ENCODE measurements at places on chromosomes 1 and 21.

DNA sequence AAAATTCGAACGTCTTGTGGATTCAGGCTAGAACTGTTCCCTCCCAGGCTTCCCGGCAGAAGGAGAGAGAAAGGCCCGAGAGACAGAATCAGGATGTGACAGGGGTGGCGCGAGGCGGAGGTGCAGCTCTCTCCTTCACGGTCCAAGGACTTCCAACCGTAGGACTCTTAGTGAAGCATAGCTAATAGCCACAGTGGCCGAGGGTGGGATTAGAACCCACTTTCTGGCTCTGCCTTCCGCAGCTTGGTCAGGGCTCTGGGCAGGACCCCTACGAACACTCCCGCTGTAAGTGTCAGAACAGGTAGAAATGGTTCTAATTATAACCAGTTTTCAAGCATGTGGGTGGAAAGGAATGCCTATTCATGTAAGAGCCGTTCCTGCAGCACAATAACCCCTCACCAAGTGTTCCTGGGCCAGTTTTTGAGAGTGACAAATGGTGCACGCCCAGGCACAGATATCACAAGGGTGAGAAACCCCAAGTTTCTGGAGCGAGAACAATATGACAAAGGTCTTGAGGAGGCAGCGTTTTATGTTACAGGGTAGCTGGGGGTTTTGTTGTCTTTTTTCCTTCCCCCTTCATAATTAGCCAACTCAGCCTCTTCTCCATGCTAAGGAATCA is 86.4 kb downstream of the SYF2 start:
- no peak for DNase-seq

- no peak for DNase-seq
Observed at GRCh38 chr1:30662291-30662840, 61.0 kb downstream of the MATN1 start.

DNA sequence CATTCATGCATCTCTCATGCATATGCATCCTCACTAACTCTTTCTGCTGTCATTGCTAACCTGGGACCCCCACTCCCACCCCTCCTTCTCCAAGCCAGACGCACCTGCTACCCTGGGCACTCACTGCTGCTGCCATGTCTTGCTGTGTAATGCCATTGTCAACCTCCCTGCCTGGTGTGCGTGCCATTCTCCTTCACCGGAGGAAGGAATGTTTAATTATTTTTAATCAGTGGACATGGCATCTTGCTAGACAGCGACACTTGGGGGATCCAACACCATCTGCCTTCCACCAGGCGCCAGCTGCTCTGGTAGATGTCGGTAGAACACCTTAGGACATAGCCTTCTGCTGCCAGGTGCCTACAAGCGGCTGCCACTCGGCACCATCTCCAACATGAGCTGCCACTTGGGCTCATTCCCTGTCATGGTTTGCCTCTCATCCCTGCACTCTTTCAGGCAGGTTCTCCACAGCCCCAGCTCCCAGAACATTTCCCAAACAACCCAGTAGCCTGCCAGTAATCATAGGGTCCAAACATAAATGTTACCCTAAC is 306.9 kb downstream of the TTLL7 start:
- no peak for DNase-seq

DNA sequence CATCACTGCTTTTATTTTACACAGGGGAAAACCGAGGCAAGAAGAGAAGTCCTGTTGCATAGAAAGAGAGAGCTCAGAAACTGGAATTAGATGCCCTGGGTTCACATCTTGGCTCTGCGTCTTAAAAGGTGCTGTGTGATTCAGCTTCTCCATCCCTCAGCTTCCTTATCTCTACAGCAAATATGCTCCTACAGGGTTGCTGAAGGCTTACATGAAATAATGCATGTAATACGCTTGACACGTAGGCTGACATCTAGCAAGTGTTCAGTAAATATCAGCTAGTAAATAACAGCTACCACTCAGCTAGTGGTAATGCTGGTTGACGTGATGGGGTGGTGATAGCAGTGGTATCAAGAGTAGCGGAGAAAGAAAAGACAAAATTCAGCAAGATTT is 77.1 kb upstream of the CD55 start:
- DNase-seq: no peak

DNA sequence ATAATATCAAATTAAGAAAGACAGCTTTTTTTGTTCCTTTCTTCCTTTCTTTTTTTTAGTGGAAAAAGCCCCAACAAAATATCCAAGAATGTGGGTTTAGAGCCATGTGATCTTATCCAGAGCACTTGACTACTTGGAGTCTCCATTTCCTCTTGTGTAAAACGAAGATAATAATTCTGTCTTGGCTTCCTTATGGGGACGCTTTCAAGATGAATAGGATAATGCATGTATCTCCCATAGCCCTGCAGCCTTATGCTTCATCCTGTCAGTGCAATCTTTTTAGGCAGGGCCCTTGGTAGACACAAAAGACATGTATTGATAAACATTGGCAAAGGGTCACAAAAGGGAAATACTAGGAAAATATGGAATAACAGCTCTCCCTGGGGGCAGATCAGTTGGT is 34.8 kb downstream of the ZBTB18 start:
- no peak for DNase-seq

DNA sequence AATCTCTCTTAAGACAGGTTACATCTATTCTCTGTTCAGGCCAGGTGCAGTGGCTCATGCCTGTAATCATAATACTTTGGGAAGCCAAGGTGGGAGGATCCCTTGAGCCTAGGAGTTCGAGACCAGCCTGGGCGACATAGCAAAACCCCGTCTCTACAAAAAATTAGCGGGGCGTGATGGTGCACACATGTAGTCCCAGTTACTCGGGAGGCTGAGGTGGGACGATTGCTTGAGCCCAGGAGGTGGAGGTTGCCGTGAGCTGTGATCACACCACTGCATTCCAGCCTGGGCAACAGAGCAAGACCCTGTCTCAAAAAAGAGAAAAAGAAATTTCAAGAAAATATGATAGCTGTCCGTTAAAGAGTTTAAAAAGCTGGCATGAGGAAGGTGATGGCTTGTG is 43.0 kb downstream of the UBE4B start:
- DNase-seq: no peak

- no peak for DNase-seq
Observed at GRCh38 chr1:106619080-106619826, 437.2 kb upstream of the PRMT6 start.

DNA sequence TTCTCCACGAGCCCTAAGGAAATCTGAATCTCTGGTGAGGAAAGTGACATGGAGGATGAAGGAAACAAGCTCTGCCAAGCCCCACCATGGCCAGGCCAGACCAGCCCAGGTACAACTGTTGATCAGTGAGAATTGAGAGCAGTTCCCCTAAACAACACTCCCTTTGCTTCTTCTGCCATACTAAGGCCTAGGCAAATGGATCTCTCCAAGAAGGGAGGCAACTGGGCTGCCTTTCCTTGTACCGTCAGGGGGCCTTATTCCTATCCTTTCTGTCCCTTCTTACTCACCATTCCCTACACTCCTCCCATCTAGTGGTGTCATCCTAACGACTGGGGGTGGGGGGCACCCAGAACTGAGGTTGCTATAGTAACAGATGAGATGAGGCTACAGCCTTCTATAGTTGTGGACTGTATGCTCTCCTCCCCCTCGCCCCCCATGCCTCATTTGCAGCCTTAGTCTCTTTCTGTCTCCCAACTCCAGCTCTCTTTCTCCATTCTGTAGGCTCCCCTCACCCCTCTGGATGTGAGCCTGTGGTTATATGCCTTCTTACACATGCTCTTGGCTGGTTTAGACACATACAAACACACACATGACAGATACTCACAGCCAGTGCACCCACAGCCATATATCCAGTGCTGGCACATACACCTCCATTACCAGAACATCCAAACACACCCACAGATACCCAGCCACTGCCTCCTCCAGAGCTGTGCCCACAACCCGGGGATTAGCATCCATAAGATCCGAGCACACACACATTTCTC is 3.6 kb downstream of the PEA15 start:
- DNase-seq: no peak

DNA sequence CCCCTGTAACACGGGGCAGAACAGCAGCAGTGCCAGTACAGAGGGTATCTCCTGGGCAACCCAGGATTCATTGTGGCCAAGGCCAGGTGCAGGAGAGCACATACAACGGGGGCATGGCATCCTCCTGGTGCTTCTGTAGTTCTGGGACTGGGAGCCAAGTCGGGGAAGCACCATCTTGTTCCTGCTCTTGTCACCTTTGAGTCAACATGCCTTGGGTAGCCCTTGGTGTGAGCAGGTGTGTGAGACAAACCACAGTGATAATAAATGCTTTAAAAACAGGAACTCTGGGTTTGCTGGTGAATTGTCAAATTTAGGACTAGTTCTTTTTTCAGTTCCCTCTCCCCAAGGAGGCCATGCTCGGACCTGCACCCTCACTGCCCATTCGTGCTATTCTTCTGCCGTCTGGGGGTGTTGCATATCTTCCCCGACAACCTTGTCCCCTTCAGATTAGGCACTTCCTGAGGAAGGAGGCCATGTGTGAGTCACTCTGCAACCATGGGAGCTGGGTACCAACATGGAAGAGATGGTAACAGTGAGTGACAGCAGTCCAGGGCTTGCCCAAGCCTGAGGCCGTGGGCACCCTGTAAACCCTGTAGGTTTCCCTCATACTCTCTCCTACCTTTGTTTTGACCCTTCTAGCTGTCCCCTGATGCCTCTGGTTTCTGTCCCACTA is 150.2 kb downstream of the GRIK3 start:
- no peak for DNase-seq
